ENCODE measurements at places on chromosomes 3 and 15. TPM values are rescaled to one million over a fixed set of nuclear protein-coding genes. Genes with fewer than 3 reads are reported as not detected.

DNA sequence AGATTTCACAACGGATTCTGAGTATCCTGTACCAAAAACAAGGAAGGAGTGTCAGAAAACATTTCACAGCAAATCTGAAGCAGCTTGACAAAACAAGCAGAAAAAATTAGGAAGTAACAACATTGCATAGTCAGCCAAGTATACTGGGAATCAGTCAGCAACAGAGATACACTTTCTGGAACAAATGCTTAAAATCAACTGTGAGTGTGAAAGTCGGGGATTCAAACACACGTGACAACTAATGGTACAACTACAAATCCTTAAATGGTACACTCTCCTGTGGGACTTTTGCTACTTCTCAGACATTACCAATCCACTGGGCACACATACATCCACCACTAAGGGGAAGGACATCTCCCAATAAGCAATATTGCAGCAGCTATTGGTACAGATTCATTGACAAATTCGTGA, 296.6 kb upstream of the MME start:
- H3K27ac ChIP-seq: no peak overlapping the region
- no peak overlapping the region for H3K4me3 ChIP-seq
- H3K27me3 ChIP-seq: no peaks in the 10 kb centered on the region
- DNase-seq: no peak
- H3K36me3 ChIP-seq: no peaks in the 10 kb centered on the region

DNA sequence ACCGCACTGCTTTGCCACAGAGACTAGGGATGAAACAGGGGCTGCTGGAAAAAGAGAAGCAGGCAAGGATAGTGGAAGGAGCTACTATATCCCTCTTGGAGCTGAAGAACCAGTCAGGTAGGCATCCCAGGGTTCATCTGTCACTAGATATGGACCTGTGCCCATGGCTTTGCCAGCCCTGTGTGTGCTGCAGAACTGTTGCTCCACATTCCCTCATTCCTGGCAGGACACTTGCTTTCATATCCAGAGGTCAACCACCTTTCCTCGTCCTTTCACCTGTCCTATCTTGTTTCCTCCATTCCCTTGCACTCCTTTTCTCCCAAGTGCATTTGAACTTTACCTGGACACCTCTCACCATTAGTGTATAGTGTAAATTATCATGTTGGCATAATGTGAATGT, 12.0 kb downstream of the SNRK start:
- DNase-seq: no peak
- H3K27me3 ChIP-seq: no peaks in the 10 kb centered on the region
- peaks cover 24% of the 10 kb centered on the region for H3K36me3 ChIP-seq

DNA sequence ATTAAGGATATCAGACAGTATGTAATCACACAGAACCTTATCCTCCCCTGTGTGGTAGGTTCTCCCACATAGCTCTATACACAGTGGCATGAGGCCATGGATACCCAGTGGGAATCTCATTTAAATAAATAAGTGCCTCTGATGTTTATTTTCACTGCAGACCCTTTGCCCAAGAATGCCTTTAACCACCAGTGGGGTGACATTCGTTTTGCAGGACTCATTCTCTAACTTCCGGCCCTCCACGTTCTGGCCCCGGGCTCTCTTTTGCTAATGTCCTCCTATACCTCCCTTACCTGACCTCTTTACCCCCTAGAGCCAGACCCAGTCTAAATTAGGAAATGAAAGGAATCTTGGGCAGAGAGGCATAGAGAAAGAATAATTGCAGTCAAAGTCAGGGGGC, 8.3 kb downstream of the CCDC80 start:
- peaks cover 19% of the 10 kb centered on the region for H3K4me1 ChIP-seq
- no peak for DNase-seq
- no peaks in the 10 kb centered on the region for H3K36me3 ChIP-seq
- peaks cover 2% of the 10 kb centered on the region for H3K27me3 ChIP-seq
- no peak overlapping the region for H3K27ac ChIP-seq

Gene GHSR
- not detected for total RNA-seq

DNA sequence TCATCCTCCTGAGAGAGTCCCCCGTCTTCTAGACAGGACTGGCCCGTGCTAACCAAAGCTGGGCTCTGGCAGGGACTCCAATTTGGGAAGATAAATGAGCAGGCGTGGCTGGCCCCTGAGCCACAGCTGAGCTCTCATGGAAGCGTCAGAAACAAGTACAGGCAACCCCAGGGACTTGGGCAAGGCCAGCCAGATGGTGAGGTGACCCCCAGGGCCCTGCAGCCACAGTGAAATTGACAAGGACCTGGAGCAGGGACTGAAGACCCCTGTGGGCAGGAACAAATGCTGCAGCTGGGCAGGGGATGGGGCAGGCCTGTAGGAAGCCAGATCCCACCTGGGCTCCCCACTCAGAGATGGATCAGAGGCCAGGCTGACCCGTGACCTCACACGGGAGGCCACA, 32.8 kb upstream of the CGNL1 start:
- H3K27ac ChIP-seq: no peak overlapping the region
- no peak overlapping the region for H3K4me3 ChIP-seq
- peaks cover 3% of the 10 kb centered on the region for H3K27me3 ChIP-seq
- no peaks in the 10 kb centered on the region for H3K4me1 ChIP-seq
- DNase-seq: no peak
- H3K36me3 ChIP-seq: no peaks in the 10 kb centered on the region

Gene ANKRD63
- total RNA-seq: not detected

All from activated CD8-positive, alpha-beta memory T cell treated with anti-CD3 and anti-CD28 coated beads, Interleukin-2, amount 10 ng/mL, durations not matched to agents 7 days and 5 days (primary cell).